ENCODE measurements at places on chromosomes 2 and 18. TPM values are rescaled to one million over a fixed set of nuclear protein-coding genes. Genes with fewer than 3 reads are reported as not detected.

The TP53I3 gene
- 81.8 TPM for total RNA-seq

The GAL3ST2 gene
- 0.37 TPM for total RNA-seq

The TCF23 gene
- total RNA-seq = not detected

The IL1B gene
- total RNA-seq = 5.5 TPM

The RBM45 gene
- 14.5 TPM for total RNA-seq

The RPL31 gene
- total RNA-seq = 1,732 TPM

The PXDN gene
- total RNA-seq = 114 TPM

The MARCHF4 gene
- total RNA-seq = 0.17 TPM

The FAHD2B gene
- total RNA-seq = 12.1 TPM

The ACADL gene
- not detected for total RNA-seq

DNA sequence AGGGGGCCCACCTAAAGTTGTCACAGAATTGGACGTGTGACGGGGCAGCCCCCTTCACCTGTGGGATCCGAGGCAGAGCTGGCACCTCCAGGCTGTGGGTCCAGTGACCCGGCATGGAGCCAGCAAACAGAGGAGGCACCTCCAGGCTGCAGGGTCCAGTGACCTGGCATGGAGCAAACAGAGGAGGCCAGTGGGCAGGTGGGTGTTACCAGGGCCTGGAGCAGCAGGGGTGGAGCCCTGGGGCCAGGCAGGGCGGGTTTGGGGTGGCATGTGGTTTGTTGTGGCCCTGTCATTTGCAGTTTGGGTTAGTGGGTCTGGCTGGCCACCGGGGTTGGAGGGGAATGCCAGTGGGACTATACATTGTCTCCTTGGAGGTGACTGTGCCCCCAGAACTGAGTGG, 68.2 kb downstream of the HPCAL1 start:
- DNase-seq = no peak

GRCh38 chr18:63180971-63181376, 138.6 kb downstream of the BCL2 start:
- DNase-seq = no peak

GRCh38 chr18:32879497-32879896, 106.7 kb upstream of the KLHL14 start:
- DNase-seq = no peak

- DNase-seq = peak; percentile 77
Measured at GRCh38 chr18:36419900-36420531, 122.5 kb downstream of the FHOD3 start.

DNA sequence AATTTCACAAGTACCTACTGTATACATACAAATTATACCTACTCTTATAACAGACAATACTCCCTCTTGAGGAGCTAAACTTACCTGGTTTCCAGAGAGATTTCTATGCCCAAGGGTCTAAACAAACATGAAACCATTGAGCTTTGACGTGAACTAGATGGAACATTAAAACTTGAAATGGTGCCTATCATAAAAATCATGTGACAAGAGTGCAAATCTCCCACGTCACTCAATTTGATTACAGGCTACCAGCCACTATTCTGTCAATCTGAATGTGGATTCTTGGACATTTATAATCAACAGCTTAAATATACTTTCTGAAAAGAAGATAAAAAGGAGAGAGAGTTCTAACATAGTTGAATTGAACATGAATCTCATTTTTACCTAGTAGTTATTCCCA, 297.1 kb upstream of the SESTD1 start:
- no peak for DNase-seq

- DNase-seq = no peak
Measured at GRCh38 chr2:197210430-197210829, 100.2 kb downstream of the ANKRD44 start.

- peak; percentile 22 for DNase-seq
Measured at GRCh38 chr18:63119647-63120046, 199.9 kb downstream of the BCL2 start.

GRCh38 chr2:144376460-144376859, 143.5 kb downstream of the ZEB2 start:
- DNase-seq = no peak

GRCh38 chr2:12465631-12466135, 251.1 kb upstream of the TRIB2 start:
- no peak for DNase-seq

GRCh38 chr18:68427951-68428401, 286.9 kb downstream of the TMX3 start:
- DNase-seq = peak; percentile 79

DNA sequence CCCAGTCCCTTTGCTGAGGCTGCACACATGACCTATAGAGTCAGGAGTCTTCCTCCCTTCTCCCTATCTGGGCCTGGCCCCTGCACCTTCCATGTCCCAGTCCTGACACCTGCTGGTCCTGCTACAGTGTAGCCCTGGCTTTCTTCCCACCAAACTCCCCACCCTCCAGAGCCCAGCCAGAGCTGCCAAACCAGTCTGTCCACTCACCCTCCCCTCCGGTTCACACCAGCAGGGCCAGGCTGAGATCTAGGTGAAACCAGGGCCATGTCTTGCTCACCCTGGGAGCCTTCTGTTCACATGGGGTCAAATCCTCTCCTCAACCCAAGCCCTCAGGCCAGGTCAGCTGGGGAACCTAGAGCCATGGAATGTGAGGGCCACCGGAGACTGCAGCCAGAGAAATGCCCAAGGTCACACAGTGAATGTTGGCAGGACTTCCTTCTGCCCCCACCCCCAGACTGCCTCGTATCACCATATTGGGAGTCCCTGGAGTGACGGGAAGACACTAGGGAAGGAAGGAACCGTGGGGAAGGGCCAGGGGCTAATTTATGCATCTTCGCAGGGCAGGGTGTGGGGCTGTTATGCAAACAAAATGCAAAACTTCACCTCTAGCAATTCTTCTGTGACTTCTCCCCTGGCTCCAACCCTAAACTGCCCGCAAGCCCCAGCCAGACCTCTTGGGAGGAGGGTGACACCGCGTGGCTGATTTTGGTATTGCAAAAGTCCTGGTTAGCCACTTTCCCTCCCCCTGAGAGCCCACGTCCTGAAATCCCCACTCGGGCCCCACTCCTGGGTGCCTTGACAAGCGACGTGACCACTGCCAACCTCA, 14.6 kb downstream of the TNS1 start:
- DNase-seq = peak; percentile 75

- DNase-seq = no peak
Measured at GRCh38 chr2:100194951-100195350, 52.6 kb upstream of the AFF3 start.

DNA sequence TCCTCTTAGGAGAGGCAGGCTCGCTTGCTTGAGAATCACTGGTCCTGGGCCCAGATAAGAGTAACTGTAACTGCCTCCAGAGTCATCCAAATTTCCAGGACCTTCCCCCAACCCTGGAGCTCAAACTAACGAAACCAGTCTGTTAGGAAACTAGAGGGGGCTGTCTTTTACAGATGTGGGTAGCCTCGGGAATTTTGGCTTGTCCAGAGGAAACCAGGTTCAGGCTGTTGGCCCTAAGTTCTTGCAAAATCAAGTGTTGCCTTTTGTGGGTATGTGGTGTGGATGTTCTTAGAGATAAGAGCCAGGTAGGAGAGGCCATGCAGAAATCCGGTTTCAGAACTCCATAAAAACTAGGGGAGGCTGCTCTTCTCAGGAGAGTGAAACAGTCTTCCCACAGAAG, 125.0 kb upstream of the DLX2 start:
- DNase-seq = peak; percentile 57

- DNase-seq = no peak
Measured at GRCh38 chr18:47427923-47428637, 176.6 kb upstream of the SKOR2 start.

DNA sequence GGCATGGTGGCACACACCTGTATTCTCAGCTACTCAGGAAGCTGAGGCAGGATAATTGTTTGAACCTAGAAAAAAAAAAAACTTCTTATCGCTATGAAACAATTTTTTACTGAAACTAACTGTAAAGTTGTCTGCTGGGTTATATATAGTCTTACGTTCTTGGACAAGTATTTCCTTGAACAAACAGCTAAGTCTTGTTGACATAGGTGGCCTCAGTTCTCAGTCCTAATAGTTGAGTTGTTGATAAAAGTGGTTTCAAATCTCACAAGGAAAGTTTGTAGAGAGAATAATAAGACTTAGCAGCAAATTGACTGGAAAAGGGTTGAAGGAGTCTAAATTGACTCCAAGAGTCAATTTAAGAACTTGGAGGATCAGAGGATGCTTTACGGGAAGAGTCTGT, 166.5 kb upstream of the KCNJ3 start:
- DNase-seq = no peak

GRCh38 chr2:216294305-216294704, 78.0 kb downstream of the MARCHF4 start:
- DNase-seq = no peak

GRCh38 chr2:126777620-126777978, 121.1 kb upstream of the TEX51 start:
- DNase-seq = no peak

GRCh38 chr2:115533081-115533480, 1090.6 kb downstream of the DPP10 start:
- no peak for DNase-seq

DNA sequence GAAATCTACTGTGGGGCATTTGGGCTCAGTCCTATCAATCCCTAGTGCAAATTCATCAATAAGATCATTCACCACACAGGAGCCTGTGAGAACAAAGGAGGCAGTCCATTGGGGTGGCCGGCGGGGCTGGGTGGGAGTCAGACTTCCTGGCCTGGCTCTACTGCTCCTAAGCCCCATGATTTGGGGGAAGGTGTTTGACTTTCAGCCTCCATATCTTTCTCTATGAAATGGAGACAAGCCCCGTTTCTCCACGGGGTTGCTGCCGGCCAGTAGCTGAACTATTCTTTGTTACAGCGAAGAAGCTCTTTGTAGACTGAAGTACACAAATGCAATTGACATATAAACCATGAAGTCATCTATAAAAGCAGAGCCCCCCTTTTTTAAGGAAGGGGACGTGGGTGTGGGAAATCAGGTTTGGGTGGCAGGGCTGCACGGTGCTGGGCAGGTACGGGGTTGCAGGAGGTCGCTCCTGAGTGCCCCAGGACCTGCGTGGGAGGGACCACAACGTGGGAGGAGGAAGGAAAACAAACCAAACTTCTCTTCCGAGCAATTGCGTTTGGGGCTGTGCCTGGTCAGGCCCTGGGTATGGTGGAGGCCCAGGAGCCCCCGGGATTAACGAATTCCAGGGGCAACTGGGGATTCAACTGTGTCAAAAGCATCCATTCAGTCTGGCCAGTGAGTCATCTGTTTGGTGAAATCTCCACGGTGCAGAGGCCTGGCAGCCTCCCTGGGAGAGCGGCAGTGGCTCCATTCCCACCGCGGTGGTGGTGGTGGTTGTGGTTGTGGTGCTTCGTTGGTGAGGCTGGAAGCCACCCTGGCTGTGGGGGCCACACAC, 18.2 kb downstream of the FBLN7 start:
- DNase-seq = peak; percentile 42

DNA sequence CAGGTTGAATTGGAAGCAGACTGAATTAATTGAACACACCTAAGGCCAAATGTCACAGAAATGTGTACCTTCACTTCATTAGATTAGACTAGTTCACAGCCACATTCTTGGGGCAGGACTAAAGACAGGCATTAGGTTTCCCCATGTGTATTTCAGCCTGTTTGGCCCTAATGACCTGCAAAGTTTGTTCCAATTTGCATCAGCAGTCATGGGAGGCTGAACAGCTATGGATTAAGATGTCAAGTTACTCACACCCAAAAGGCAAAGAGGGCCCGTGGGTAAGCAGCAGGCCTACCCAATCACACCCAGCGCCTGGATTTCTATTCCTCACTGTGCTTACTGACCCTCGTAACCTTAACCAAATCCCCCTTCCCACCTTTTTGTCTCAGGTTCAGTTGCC, 99.6 kb upstream of the RIOK3 start:
- DNase-seq = no peak

GRCh38 chr2:207091928-207092327, 73.8 kb downstream of the KLF7 start:
- no peak for DNase-seq

GRCh38 chr18:50830544-50830943, 10.7 kb upstream of the MRO start:
- no peak for DNase-seq

DNA sequence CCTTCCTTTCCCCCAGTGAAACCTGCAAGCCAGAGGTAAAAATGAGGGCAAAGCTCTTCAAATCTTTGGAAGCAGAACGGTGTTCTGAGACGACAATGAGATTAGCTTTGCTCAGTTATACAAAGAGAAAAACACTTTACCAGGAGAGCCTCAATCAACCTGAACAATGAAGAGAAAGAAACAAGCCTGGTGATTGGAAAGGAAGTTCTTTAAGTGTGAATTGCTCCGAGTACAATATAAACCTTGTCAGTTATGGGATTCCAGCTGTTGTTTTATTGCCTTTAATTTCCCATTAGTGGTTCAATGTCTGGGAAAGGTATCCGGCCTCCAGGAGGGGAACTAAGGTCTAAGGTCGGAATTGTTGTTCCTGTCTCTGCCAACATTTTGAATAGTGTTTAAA, 901.6 kb downstream of the EPHA4 start:
- no peak for DNase-seq

DNA sequence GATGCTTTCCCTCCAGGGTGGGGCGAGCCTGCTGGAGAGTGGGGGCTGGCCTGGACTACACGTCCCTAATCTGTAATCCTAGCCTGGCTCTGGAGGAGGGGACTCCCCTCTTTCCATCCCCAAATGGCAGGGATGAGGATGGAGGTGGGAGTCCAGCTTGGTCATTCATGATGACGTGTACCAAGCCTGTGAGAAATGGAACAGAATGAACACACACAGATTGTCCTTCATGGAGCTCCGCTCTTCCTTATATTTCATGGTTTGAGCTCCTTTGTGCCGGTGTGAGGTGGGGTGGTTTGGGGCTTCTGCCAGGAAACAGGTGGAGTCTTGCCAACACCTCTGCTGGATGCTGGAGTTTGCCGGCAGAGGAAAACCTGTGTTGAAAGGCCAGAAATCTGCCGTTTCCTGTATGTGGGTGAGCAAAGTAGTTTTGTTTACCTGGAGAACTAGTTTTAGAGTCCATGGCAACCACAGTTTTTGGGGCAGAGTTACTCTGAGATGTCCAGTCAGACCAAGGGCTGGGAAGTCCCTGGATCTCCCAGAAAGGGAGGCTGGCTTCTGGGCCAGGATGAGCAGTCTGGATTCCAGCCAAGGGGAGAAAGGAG, 417.6 kb upstream of the MEX3C start:
- peak; percentile 97 for DNase-seq

DNA sequence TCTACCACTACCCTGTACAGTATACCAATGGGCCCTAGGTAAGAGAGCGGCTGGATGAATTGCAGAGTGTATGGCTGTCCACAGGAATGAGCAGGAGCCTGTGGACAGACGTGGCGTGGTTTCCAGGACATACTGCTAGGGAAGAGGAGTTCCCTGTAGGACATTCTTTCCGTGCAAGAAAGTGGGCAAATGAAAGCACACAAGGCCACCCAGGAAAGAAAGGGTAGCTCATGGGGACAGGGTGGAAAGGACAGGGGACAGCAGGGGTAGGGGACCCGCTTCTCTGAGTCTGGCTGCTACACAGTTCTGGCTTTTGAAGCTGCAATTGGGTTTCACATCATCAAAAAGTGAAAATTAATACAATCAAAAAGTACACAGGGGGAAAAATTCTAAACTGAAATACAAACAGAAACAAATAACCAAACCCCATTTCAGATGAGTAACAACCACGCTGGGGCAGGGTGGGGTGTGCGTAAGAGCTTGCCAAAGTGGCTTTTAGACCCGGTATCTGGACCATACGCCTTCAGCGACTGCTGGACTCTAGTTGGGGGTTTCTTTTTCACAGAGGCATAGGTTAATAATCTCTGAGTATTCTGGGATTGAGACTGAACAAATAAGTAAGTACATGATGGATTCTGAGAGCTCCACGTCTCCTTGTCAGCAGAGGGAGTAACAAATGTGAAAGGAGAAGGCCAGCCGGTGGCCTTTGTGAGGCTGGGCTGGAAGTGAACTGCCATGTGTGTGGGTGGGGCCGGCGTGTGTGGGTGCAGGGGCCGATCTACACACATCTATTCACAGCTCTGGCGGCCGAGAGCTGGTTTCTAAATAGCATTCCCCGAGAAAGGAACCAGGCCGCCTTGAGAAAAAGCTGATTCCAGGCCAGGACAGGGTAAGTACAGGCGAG, 84.0 kb downstream of the HDAC4 start:
- no peak for DNase-seq

Data from MCF 10A (cell line).